ENCODE measurements at places on chromosomes 11 and 22. TPM values are rescaled to one million over a fixed set of nuclear protein-coding genes. Genes with fewer than 3 reads are reported as not detected.

The SERHL2 gene
- total RNA-seq, result 1.9 TPM

The FERMT3 gene
- total RNA-seq, result 2.8 TPM

The MIF gene
- 164 TPM for total RNA-seq

The TTLL1 gene
- 14.0 TPM for total RNA-seq

The TMEM151A gene
- under 0.01 TPM for total RNA-seq

The IL17REL gene
- total RNA-seq, result not detected

The SPON1 gene
- total RNA-seq, result 0.06 TPM

The MICAL3 gene
- 13.3 TPM for total RNA-seq

The SMC1B gene
- total RNA-seq, result under 0.01 TPM

The GAS2 gene
- total RNA-seq, result 0.97 TPM

The RTN4R gene
- 1.3 TPM for total RNA-seq

The SLC17A6 gene
- not detected for total RNA-seq

The NXPE4 gene
- not detected for total RNA-seq

All from bladder microvascular endothelial cell (primary cell).